Cortex of kidney (tissue), 1 donor: ENCODE measurements at places on chromosomes 2 and 18.

DNA sequence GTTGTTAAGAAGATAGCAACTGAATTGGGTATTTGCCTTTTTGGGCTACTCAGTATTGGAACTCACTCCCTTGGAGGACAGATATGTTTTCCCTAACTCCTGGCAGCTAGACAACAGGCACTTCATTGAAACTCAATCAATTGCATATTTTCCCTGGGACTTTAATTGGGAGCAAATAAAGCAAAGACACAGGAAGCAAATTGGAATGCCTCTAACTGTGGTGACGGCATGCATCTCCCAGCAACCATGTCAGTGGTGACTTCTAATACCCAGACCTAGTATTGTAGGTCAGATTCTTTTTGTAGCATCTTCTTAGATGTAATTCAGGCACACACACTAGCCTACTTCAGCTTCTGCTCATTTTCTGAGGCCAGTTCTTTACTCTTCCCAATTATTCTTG is 164.2 kb upstream of the SETBP1 start:
- DNase-seq: no peak

- no peak for DNase-seq
Observed at GRCh38 chr2:149167001-149167780, 128.7 kb downstream of the LYPD6B start.

GRCh38 chr2:233556881-233557736 is 9.5 kb downstream of the USP40 start:
- DNase-seq: no peak

GRCh38 chr18:45167631-45168280 is 447.5 kb upstream of the SLC14A2 start:
- DNase-seq: no peak

- no peak for DNase-seq
Observed at GRCh38 chr2:7052404-7052803, 135.2 kb downstream of the RNF144A start.

DNA sequence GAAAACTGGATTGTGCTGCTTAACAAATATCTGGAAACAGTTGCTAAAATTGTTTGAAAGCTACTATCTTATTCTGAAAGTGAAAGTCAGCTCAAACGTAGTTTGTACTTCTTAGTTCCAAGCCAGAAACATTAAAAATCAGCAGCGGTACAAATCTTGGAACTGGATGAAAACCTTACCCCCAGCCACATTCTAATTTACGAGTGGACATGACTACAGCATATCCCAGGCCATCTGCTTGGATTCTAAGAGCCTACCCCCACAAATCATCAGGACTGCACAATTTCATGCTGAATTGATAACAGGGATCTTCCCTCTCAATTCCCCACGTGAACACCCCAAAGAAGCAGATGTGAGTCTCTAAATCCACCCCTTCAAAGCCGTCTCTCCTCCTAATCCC is 158.7 kb upstream of the NCKAP5 start:
- no peak for DNase-seq

DNA sequence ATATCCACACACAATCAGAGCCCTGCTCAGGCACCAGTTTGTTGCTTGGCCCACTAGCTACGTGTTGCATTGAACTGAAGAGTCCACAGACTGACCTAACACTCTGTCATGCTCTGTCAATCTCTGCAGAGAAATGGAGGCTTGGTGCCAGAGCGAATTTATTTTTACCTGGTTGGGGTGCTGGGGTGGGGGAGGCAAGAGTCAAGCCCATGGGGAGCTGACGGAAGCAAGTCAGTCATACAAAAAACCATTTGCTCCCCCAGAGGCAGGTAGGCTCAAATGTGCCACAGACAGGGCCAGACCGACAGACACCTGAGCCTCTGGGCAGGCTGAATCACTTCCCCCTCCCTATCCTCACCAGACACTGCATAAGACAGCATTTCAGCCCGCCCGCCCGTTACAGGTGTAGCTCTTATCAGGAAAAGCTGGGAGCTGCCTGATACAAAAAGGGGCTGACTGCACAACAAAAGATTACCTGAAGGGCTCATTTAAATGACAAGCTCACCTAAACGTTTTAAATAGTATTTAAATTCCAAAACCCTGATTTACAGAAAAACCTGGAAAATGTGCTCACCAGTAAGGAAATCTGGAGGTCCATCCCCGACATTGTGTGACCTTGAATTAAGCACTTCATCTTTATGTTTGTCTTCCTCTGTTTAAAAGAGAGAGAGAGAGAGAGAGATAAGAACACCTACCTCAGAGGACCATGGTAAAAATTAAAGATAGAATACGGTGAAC is 2.1 kb upstream of the PCBP1 start:
- no peak for DNase-seq

DNA sequence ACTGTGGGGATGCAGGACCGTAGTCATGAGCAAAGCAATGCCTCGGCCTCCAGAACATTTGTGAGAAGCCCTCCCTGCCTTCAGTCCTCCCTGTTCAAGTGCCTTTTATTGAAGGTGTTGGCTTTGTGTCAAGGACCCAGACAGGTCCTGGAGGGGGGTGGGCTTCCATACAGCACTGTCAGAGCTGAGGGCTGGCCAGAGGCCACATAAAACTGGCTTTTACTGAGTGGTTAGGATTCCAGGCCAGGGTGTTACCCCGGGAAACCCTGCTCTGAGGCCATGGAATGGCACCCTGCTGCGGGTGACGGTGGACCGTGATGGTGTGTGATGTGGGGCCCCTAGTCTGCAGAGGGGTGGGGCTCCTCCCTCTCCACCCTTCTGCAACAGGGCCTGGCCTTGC is 41.6 kb downstream of the TOGARAM2 start:
- no peak for DNase-seq

GRCh38 chr18:4573735-4574134 is 118.6 kb upstream of the DLGAP1 start:
- DNase-seq: no peak

- no peak for DNase-seq
Observed at GRCh38 chr2:47595687-47596086, 187.3 kb upstream of the MSH6 start.

GRCh38 chr2:71629273-71629672 is 175.9 kb downstream of the DYSF start:
- no peak for DNase-seq

DNA sequence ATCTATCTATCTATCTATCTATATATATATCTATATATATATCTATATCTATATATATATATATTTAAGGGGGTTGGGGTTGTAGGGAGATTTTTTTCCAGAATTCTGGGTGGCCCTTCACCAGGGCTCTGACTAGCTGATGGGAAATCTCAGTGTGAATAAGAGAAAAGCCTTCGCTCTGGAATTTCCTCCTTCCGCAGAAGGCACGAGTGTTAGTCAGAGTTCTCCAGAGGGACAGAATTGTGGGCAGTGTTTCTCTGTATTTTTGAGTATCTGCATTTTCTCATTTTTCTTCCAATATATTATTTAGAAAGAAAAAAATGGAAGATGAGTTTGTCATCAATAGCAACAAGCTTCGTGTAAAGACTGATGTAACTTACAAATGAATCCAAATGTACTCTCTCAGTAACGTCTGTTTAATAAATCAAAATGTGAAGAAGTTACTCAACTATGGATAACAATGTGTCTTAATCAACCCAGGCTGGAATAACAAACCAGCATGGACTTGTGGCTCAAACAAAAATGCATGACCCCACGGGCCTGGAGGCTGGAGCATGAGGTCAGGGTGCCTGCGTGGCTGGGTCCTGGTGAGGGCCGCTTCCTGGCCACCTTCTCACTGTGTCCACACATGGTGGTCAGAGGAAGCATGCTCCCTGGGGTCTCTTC is 10.6 kb upstream of the SNTG2 start:
- DNase-seq: no peak

DNA sequence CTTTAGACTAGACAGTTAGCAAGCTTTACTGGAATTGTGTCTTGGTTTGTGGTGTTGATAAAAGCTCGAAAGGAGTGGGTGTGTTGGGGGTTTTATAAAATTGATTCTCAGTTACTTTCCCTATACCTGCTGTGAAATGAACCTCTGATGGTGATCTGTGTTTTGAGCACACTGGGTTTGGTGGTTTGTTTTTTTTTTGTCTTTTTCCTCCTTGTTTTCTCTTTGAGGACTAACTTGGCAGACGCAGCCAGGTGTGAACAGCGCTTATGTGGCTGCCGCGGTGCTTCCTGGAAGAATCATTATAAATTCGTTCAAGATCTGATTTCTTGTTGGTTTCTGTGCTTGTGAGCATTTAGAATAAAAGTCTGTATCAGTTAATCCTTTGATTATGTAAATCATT is 28.5 kb downstream of the GRHL1 start:
- no peak for DNase-seq

- DNase-seq: no peak
Observed at GRCh38 chr18:35731701-35732100, 150.2 kb downstream of the GALNT1 start.

GRCh38 chr2:173221132-173221695 is 133.5 kb upstream of the CDCA7 start:
- no peak for DNase-seq

- DNase-seq: peak; percentile 10
Observed at GRCh38 chr2:127080938-127081755, 25.8 kb downstream of the BIN1 start.

DNA sequence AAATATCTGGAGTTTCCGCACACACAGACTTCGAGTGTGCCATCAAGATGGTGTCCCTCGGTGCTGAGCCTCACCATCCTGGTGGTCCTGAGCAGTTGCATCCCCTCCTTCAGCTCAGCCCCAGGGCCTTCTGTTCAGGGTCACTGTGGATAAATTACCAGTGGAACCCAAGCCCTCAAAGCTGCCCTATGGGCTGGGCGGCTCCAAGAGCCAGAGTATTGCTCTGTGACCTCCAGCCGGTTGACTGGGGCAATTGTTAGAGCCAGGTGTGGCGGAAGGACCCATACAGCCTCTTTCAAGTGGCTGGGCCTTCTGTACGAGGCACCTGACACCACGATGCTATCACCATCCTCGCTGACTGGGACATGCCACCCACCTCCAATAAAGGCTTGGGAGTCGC is 215.5 kb downstream of the GBX2 start:
- no peak for DNase-seq

DNA sequence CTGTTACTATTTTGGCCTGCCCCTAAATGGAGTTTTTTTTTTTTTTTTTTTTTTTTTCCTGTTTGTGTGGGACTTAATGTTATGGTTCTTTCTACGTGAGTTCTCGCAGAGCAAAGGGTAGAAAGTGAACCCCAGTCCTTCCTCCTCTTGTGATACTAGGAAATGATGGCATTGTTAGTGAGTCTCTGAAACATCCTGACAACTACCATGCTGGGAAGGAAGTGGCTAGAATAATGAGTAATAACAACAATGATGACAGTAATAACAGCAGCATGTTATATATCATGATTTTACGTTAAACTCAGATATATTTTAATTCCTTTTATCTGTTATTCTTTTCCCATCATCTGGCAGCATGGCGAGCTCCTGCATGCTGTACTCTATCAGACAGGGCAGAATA is 216.2 kb upstream of the LINC00305 start:
- DNase-seq: no peak

DNA sequence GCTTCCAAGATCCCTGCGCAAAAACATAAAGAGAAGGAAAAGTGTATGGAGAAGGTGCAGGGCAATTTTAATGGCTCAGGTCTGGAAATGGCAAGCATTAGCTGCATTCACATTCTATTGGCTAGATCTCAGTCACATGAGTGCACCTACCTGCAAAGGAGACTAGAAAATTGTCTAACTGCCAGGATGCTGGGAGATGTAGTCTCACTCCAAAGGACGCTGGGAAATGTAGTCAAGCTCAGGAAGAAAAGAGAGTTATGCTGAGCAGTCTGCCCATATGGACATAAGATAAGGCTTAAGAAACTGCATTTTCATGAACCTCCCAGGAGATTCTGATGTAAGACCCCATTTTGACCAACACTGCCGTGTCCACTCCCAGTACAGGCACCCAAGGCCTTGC is 9.5 kb upstream of the KLHL29 start:
- no peak for DNase-seq

- no peak for DNase-seq
Observed at GRCh38 chr2:178008636-178009289, 63.8 kb downstream of the PDE11A start.

- no peak for DNase-seq
Observed at GRCh38 chr18:58418361-58418760, 210.5 kb downstream of the ALPK2 start.

- DNase-seq: no peak
Observed at GRCh38 chr2:219784178-219784577, 156.7 kb downstream of the SLC4A3 start.
